ENCODE measurements at places on chromosomes 13 and 19. TPM values are rescaled to one million over a fixed set of nuclear protein-coding genes. Genes with fewer than 3 reads are reported as not detected.
A peak's percentile ranks its signal among the peaks of the same experiment; 100 is the strongest.

ZNF541 gene
- not detected for total RNA-seq

IGFL1 gene
- total RNA-seq: not detected

DNA sequence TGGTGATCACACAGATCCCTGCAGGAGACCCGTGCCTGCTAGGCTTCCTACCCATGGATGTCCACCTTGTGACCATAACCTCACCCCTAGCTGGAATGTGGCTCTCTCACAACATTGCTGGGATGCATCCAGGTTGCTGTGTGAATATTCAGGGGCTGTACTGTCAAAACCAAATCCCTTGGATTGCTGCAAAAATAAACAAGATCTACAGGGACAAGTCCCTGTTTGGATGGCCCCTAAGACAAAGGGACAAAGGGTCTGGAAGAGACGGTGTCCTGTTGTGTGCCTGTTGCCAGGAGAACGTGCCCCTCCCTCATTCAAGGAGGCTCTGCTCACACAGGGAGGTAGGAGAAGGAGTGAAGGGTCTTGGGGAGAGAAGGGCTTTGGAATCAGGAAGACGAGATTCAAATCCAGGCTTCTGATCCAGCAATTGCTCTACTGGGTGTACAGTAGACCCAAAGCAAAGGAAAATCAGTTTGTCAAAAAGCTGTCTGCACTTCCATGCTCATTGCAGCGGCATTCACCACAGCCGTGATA is 89.2 kb upstream of the WASF3 start:
- no peak for DNase-seq
- no peak overlapping the region for H3K27ac ChIP-seq
- no peaks in the 10 kb centered on the region for H3K36me3 ChIP-seq
- H3K4me3 ChIP-seq: no peak overlapping the region
- H3K4me1 ChIP-seq: no peaks in the 10 kb centered on the region

DNA sequence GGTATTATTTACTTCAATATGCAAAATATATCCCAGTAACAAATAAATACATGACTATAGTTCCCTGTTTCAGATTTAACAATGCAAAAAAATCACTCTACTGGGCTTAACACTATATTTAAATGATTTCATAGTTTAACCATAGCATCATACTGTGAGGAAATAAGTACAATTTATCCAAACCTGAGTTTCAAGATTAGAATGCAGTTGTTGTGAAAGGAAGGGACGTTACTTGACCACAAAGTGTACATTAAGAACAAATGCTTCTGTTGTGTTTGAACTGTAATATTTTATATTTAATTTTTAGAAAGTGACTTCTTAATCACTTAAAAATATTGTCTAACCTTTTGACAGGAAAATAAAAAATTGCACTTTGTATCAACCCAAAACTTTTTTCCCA is 1747.9 kb upstream of the SPRY2 start:
- no peaks in the 10 kb centered on the region for H3K36me3 ChIP-seq
- H3K27ac ChIP-seq: no peak overlapping the region
- no peak overlapping the region for H3K4me3 ChIP-seq
- no peak for DNase-seq
- no peaks in the 10 kb centered on the region for H3K27me3 ChIP-seq

ALOX5AP gene
- total RNA-seq: not detected

GAPDHS gene
- total RNA-seq: not detected

HNRNPL gene
- total RNA-seq: 647 TPM

GRCh38 chr19:50040967-50041366 is 15.2 kb downstream of the ZNF473 start:
- H3K27ac ChIP-seq: no peak overlapping the region
- peaks cover 82% of the 10 kb centered on the region for H3K36me3 ChIP-seq
- no peak for DNase-seq

DNA sequence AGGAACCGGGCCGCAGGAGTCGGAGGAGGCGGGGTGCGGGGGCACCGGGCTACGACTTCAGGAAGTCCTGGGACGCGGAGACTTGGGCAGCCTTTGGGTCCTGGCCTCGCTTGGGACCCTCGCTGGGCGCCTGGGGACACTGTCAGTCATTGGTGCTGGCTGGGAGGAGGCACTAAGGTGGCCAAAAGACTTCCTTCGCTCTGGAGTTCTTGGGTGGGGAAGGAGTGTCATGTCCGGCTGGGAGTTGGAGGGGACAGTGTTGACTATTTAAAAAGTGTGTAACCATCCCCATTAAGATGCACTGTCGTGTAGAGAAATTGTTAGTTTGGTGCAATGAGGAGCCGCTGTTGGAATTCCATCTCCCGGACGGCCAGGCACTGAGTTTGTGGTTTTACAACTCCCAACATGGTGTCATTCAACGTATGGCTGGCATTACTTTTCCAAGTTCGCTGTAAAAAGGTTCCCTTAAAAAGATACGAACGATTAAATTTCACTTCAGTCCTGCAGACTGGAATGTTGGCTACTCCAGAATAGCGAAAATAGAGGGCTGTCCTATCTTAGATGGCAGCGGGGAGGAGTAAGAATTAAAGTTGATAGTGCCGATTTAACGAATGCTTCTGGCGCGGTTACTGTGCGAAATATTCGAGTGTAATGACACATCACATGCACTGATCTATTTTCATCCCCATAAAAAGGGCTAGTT is 776 bp downstream of the DNAJC3 start:
- H3K27me3 ChIP-seq: no peaks in the 10 kb centered on the region
- peak; percentile 33 for DNase-seq
- H3K4me1 ChIP-seq: peaks cover 7% of the 10 kb centered on the region
- peak overlapping the region; percentile 88 for H3K27ac ChIP-seq
- H3K4me3 ChIP-seq: peak overlapping the region; percentile 83

RNF225 gene
- total RNA-seq: 0.60 TPM

GRCh38 chr13:56015919-56016318 is 1124.8 kb upstream of the PRR20A start:
- no peaks in the 10 kb centered on the region for H3K27me3 ChIP-seq
- H3K4me1 ChIP-seq: no peaks in the 10 kb centered on the region
- H3K36me3 ChIP-seq: no peaks in the 10 kb centered on the region
- no peak overlapping the region for H3K27ac ChIP-seq
- H3K4me3 ChIP-seq: no peak overlapping the region
- no peak for DNase-seq

DNA sequence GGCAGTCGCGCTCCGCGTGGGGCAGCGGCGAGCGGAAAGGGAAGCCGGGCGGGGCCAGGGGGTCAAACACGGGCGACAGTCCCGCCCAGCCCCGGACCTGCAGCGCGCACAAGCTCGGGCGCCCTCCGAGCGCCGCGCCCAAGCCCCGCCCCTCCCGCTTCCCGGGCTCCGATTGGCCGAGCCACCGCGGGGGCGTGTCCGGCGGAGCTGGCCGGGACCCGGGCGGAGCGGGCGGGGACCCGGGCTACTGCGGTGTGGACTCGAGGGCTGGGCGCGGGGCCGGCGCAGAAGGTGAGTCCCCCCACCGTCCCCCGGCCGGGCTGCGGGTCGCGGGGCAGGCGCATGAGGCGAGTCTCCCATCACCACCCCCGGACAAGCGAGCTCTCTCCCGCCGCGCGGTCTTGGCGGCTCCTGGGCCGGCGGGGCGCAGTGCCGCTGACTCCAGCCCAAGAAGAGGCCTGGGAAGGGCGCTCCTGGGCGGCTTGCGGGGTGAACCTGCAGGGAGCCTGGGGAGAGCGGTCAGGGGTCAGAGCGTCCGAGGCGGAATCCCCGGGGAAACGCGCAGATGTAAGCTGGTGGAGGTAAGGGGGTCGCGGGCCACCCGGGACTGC is at the start of gene PLEKHF1:
PLEKHF1 (plus strand) TSS at position 247 of the 611 bp plus-strand sequence. CDS start 8,379 bp downstream, outside the sequence.
- no peaks in the 10 kb centered on the region for H3K36me3 ChIP-seq
- no peak within 1 kb of the TSS for H3K27ac ChIP-seq
- H3K4me3 ChIP-seq: peak within 1 kb of the TSS; percentile 49
- peaks cover 18% of the 10 kb centered on the region for H3K4me1 ChIP-seq
- H3K27me3 ChIP-seq: peaks cover 22% of the 10 kb centered on the region
- peak; percentile 71 for DNase-seq

DNA sequence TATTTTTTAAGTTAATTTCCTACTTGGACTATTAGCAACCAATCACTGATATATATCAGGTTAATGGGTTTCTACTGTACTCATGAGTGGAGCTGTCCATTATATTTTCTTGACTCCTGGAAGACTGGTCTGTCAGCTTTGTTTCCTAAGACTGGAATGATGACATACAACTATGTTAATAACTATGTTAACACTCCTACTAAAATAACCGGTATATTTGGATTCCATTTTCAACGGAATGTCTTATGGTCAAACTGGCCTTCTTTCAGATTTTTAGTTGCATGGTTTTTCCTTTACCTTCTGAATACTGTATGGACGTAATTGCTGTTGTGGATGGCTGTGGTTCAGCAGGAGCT is 45.8 kb upstream of the GPI start:
- H3K27me3 ChIP-seq: no peaks in the 10 kb centered on the region
- peaks cover 15% of the 10 kb centered on the region for H3K4me1 ChIP-seq
- H3K36me3 ChIP-seq: no peaks in the 10 kb centered on the region
- no peak for DNase-seq
- no peak overlapping the region for H3K27ac ChIP-seq

SIAH3 gene
- 4.6 TPM for total RNA-seq

ZFP14 gene
- 5.2 TPM for total RNA-seq

GRCh38 chr13:35888457-35888883 is 242.7 kb downstream of the DCLK1 start:
- H3K27me3 ChIP-seq: no peaks in the 10 kb centered on the region
- DNase-seq: peak; percentile 74
- H3K4me3 ChIP-seq: no peak overlapping the region
- H3K4me1 ChIP-seq: peaks cover 21% of the 10 kb centered on the region
- no peaks in the 10 kb centered on the region for H3K36me3 ChIP-seq

ZNF729 gene
- not detected for total RNA-seq

GRCh38 chr19:12117201-12117970 is 22.8 kb downstream of the ZNF20 start:
- no peaks in the 10 kb centered on the region for H3K27me3 ChIP-seq
- H3K27ac ChIP-seq: no peak overlapping the region
- peaks cover 19% of the 10 kb centered on the region for H3K36me3 ChIP-seq
- H3K4me3 ChIP-seq: no peak overlapping the region

DNA sequence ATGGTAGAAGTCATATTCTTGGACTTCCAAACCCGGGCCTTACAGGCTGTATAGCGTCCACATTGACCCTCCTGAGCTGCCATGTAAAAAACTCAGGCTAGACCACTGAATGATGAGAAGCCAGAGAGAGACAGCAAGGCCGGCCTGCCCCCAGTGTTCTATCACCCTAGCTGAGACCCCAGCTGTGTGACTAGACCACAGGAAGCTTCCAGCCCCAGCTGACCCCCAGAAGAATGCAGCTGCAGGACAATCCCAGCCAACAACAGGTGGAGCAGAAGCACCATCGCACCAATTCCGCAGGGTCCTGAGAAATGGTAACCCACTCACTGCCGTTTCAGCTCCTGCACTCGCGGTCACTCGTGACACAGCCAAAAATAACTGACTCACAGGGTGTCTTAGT is 2.9 kb upstream of the ATP11A start:
- H3K4me1 ChIP-seq: no peaks in the 10 kb centered on the region
- no peak for DNase-seq
- no peak overlapping the region for H3K27ac ChIP-seq
- no peaks in the 10 kb centered on the region for H3K36me3 ChIP-seq
- no peak overlapping the region for H3K4me3 ChIP-seq

DNA sequence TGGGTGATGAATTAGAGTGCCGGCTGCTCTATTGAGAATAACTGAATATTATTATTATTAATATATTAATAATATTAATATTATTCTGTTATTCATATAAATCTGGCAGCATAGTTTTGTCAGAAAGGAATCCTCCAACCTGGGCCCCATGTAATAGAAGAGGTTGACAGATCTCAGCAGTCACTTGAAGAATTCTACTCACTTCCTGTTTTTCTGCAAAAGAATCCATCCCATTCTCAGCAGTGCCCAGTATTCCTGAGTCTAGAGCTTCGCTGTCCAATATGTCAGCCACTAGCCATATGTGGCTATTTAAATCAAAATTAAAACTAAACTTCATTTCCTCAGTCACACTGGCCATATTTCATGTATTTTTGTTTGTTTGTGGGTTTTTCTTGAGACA is 72.4 kb upstream of the USPL1 start:
- H3K4me1 ChIP-seq: no peaks in the 10 kb centered on the region
- no peaks in the 10 kb centered on the region for H3K36me3 ChIP-seq
- no peak overlapping the region for H3K4me3 ChIP-seq
- no peak for DNase-seq
- H3K27ac ChIP-seq: no peak overlapping the region

DNA sequence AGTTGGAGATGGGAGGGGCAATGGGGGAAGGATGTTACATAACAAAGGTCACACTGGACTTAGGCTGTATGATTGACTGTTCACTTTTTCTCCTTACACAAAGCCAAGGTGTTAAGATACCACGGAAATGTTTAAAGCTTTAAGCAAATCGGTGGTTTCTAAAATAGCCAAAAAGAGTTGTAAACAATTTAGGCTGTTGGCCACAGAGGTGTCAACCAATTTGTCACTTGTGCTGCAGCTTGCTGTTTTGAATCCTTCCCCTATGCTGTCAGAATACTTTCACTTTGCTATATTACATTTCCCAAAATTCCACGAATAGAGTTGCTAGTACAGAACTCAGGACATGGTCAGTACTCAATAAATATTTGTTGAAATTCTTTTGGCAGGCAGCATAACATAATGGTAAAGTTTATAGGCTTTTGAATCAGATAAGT is 149.3 kb downstream of the VWA8 start:
- no peak for DNase-seq
- H3K4me1 ChIP-seq: no peaks in the 10 kb centered on the region
- H3K4me3 ChIP-seq: no peak overlapping the region
- no peaks in the 10 kb centered on the region for H3K27me3 ChIP-seq
- no peak overlapping the region for H3K27ac ChIP-seq

DNA sequence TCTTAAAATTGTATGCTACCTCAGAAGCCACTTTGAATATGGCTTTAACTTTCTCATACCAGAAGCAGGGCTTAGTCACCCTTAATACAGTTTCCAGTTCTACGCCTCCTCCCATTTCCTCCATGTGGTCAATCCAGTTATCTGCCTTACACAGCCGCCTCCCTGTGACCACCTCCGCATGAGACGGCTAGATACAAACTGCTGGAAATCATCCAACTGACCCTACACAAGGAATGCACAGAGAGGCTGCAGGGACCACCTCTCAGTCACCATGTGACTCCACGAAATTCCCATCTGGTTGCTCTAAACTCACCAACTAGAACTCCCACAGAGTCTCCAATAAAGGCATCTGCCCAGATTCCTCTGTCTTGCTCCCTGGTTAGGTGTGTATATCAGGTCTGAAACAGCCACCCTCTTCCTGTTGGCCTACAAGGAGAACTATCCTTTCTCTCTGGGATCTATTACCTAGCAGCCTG is 6.8 kb downstream of the ZNF564 start:
- no peaks in the 10 kb centered on the region for H3K4me1 ChIP-seq
- no peak overlapping the region for H3K27ac ChIP-seq
- no peaks in the 10 kb centered on the region for H3K27me3 ChIP-seq
- H3K36me3 ChIP-seq: peaks cover 13% of the 10 kb centered on the region

ZNF415 gene
- 1.7 TPM for total RNA-seq
